ENCODE measurements at places on chromosomes 1 and 21.

GRCh38 chr21:45013260-45013841 lies 61.0 kb upstream of the ADARB1 start:
- DNase-seq: no peak

- no peak for DNase-seq
Measured at GRCh38 chr1:175543447-175543846, 199.9 kb downstream of the TNR start.

- no peak for DNase-seq
Measured at GRCh38 chr1:228552596-228553176, 65.5 kb downstream of the RNF187 start.

- DNase-seq: no peak
Measured at GRCh38 chr1:159239551-159240220, 35.0 kb downstream of the ACKR1 start.

DNA sequence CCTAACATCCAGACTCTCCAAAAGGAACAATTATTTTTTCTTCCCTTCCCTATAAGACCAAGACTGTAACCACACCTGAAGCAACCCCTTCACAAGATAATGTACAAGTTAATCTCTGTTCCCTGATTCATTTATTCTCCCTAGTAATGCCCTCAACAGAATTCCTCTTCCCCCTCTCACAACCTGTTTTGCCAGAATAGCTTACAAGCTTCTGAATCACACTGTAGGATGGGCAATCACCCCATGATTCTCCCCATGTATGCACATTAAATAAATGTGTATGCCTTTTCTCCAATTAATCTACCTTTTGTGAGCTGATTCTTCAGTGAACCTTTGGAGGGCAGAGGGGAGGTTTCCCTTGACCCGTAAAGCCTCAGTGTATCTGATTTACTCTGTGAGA lies 20.9 kb upstream of the RNF11 start:
- no peak for DNase-seq

- DNase-seq: no peak
Measured at GRCh38 chr1:207894704-207895103, 16.2 kb downstream of the CD34 start.

DNA sequence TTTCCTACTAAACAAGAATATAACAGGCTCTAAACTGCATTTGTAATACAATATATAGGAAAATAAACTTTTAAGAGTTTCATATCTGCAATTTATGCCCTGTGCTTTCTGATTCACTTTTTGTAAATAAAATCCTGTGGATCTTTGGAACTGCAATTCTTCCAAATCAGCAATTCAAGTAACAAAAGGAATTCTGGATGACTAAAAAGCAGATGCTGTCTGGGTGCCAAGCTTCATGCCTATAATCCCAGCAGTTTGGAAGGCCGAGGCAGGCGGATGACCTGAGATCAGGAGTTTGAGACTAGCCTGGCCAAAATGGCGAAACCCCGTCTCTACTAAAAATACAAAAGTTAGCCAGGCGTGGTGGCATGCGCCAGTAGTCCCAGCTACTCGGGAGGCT lies 6.3 kb downstream of the NME7 start:
- no peak for DNase-seq
